Kidney (tissue), 22 donors: ENCODE measurements at places on chromosomes 4 and X. TPM values are rescaled to one million over a fixed set of nuclear protein-coding genes. Genes with fewer than 3 reads are reported as not detected.

DNA sequence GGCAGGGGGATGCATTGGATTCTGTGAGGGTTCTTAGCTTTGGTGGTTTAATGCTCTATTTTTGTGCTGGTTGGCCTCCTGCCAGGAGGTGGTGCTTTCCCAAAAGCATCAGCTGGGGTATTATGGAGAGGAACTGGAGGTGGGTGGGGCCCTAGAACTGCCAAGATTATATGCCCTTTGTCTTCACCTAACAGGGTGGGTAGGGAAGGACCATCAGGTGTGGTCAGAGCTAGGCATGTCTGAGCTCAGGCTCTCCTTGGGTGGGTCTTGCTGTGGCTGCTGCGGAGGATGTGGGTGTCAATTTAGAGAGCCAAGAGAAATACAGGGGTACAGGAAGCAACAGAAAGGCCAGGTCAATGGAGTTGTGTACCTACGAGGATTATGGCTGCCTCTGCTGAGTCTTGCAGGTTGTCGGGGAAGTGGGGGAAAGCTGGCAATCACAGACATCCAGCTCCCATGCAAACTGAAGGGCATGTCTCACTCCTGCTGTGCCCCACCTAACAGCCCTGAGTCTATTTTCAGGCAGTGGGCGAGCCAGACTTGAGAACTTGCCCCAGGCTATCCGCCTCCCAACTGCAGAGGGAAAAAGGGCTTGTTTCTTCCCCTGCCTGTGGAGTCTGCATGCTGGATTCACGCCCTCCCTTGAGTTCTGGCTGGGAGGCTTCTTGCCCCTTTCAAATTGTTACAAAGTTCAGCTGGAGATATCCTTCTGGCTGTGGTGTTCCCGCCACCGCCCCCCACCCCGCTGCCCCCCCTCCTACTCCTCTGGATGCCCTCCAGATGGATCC lies 212.0 kb downstream of the COMMD8 start:
- DNase-seq, result no peak

UGT2B7 gene
- 390 TPM for polyA plus RNA-seq

DDX53 gene
- polyA plus RNA-seq, result not detected

DNA sequence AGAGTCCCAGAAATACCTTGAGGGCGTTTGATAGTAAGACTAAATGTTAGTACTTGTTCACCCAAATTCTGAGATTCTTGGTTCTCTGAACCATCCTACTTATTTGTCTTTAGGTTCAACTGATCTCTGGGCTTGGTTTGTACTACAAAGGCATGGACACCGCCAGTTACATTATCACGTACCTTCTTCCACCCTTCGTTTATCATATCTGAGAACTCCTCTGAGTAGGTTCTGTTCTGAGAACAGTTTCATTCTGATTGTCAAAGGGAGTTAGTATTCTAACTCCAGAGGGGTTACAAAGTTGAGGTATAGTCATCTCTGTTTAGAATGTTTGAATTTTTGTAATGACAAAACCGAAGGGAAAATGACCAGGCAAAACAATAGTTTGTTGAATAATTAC lies 19.3 kb downstream of the ZFX start:
- DNase-seq, result no peak
